ENCODE measurements at places on chromosomes 12 and 14.

- peak; percentile 52 for DNase-seq
These were observed 28.8 kb downstream of the HOXC4 start for GRCh38 chr12:54082397-54082892.

DNA sequence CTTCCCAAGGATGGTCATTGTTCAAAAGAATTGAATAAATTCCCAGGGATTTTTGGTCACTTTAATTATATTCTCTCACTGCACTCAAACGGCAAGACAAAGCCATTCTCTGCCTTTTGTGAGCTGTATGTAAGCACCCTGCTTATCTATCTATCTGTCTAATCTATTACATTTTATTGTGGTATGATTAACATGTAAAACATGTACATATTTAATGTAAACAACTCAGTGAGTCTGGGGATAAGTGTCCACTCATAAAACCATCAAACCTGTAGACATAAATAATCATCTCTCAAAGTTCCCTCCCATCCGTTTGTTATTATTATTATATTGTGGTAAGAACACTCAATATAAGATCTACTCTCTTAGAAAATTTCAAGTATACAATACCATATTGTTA, 167.1 kb downstream of the CAND1 start:
- no peak for DNase-seq

DNA sequence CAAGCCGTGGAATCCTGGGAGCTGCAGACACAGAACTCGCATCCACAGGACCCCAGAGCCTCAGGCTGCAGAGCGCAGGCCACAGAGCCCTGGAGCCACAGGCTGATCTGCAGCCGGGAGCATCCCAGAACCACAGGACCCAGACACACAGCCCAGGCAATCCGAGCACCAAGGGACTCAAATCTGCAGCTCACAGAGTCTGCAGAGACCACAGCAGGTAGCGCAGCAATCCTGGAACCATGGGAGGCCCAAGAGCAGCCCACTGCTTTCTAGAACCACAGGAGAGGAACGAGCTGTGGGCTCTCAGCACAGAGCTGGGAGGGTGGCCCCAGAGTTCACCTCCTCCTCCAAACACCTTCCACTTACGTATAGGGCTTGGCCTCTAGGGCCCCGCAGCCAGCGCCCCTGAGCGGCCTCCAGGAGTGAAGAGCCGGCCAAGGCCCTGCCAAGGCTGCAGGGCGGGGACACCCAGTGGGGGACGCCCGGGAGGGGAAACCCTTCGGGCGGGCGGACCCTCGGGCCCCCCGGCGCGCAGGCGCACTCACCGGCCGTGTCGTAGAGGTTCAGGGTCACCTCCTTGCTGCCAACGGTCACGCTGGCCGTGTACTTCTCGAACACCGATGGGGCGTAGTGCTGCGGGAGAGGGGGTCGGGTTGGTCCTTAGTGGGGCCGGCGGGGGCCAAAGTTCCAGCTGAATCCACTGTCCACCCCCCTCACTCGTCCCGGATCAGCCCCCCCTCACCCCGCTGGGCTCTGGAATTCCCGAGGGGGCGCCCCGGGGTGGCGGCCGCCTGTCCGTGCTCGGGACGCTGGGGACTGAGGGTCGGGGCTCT, 665 bp downstream of the RHOF start:
- DNase-seq = peak; percentile 75

- DNase-seq = no peak
These were observed 169.0 kb downstream of the PRIMA1 start for GRCh38 chr14:93619176-93619793.

DNA sequence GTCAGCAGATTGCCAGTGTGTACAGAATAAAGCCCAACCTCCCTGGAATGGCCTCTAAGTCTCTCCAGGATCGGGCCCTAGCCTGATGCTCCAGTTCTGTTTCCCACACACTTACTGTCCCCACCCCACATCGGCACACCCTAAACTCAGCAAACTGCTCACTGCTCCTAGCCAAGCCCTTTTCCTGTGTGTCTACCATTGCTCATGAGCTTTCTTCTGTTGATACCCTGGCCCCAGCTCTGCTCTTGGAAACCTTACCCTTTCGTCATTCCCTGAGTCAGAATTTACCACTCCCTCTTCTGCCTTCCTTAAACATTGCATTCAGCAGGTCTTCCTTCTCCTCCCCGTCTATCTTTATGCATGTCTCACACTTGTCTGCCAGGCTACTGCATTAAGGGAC, 158.9 kb downstream of the TMX1 start:
- no peak for DNase-seq

GRCh38 chr12:117427211-117427610, 65.8 kb upstream of the NOS1 start:
- no peak for DNase-seq

DNA sequence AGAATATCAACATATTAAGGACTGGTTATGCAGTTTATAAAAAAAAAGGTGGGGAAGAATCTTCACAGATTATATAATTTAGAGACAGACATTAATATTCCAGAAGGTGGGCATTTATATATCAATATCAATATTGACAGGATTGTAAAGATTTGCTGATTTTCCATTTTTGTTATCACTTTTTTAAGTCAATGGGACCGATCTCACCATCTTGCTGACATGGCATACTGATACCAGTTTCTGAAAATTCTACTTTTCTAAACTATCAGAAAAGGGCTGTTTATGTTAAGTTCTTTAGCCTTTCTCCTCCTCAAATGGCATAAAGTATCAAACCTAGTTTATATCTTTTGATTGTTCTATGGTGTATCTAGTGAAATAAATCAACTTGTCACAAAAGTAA, 344.1 kb upstream of the SOX5 start:
- DNase-seq = no peak

- no peak for DNase-seq
These were observed 34.7 kb downstream of the SPATA7 start for GRCh38 chr14:88420187-88420586.

DNA sequence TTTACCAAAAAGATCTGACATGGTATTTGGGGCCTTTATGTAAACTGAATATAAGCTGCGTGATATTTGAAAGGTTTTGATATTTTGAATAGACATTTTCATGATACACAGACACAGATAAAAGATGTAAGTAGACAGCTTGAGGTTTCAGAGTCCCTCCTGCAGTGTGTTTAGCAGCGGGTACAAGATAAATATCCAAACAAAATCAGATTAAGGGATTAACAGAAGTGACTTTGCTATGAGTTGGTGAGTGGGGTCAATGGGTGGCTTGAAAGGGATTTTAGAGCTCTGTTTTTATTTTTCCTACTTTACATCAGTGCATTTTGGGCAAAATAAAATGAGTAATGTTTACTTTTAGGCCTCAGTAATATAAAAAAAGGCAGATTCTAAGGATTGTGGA, 84.1 kb downstream of the IGF1 start:
- no peak for DNase-seq

GRCh38 chr14:53249059-53249458, 95.9 kb upstream of the DDHD1 start:
- no peak for DNase-seq

- DNase-seq = no peak
These were observed 122.8 kb downstream of the PRMT8 start for GRCh38 chr12:3613641-3614395.

DNA sequence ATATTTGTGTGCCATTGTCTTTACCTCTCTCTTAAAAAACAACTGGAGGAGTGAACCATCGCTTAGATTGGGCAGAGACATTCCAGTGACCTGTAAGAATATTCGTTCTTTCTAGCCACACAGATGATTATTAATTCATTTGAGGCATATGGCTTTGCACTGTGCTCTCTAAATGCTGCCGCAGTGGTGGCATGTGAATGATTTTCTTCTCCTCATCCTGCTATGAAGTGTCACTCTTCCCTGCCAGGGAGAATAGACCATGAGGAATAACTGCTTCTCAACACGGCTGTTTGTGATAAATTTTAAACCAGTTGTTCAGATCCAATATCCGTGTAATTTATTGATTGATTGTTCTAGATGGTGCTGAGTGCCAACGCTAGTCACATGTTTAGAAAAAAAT, 225.3 kb downstream of the CNTN1 start:
- no peak for DNase-seq

- DNase-seq = no peak
These were observed 7.8 kb downstream of the CKB start for GRCh38 chr14:103514596-103515421.

GRCh38 chr12:51865757-51866270, 17.3 kb upstream of the FIGNL2 start:
- DNase-seq = no peak

GRCh38 chr12:59040656-59041055, 120.4 kb upstream of the LRIG3 start:
- no peak for DNase-seq

- no peak for DNase-seq
These were observed 71.6 kb downstream of the ASCL1 start for GRCh38 chr12:103028881-103029639.

GRCh38 chr14:80403036-80403435, 191.7 kb upstream of the DIO2 start:
- no peak for DNase-seq

DNA sequence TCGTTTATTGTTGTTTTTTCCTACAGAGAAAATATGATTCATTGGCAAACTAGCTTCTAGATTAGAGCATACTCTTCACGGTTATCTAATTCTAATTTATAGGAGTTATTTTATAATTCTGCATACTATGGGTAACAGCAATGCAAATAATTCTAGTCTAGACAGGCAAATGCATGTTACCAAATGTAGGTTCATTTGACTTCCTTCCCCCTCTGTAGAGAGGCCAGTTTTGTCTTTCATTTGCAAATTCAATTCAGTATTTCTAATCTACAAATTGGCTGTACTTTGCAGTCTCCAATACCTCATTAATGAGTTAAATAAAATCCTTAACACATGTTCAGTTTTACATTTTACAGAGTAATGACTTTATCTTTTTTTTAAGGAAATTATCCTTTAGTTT, 4.2 kb downstream of the LGMN start:
- DNase-seq = no peak

DNA sequence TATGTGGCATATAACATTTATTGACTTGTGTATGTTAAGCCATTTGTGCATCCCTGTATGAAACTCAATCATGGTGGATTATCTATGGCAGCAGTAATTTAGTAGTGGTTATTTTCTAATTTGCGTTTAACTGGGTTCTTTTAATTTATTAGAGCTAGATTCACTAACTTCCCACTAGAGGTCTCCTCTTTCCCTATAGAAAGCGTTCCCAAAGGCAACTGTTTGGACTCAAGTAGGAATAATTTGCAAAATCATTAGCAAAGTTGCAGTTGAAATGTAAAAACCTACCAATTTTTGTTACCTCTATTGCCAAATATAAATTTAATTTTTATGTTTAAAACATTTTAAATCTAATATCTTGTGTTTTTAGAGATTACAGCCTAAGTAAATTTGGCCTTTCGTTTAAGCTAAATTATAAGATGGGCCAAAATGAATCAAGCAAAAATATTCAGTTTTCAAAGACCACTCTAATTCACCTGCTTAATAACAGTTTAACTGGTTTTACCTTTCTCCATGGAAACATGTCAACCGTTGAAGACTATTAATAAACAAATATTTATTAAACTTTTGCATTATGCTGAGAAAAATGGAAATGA, 6.0 kb downstream of the DMAC2L start:
- no peak for DNase-seq

- DNase-seq = no peak
These were observed 279.3 kb upstream of the FLRT2 start for GRCh38 chr14:85250414-85251189.

- no peak for DNase-seq
These were observed 228.6 kb downstream of the ZFP36L1 start for GRCh38 chr14:68564191-68564825.

DNA sequence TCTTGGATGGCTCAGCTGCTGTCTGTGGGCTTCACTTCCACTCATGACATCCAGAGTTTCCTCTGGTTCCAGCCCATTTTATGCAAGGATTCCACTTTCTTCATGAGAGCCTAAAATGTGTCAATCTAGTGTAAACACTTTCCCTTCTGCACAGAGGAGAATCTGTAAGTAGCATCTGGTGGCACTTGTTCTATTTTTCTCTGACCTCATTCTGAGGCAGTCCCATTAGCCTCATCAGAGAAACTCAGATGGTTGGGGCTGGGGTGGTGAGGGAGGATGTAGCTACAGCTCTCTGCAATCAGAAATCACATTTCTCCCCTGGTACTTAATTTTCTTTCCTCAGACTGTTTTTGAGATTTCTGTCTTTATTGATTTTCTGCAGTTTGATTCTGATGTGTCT, 81.6 kb downstream of the PRMT8 start:
- DNase-seq = no peak

DNA sequence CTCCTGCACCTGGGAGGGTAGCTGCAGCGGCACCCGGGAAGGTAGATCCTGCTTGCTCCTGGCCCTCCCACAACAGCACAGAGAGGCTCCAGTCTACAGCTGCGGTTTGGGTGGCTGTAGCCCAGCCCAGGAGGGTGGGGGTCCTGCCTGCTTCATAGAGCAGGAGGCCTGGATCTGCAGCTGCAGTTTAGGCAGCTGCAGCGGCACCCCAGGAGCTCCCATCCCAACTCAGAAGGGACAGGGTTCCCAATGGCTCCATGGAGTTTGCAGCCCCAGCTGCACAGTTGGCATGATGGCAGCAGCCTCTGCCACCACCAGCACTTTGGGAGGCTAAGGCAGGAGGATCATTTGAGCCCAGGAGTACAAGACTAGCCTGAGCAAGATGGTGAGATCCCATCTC, 38.5 kb downstream of the TIMELESS start:
- no peak for DNase-seq

- DNase-seq = no peak
These were observed 5.1 kb downstream of the IFI27 start for GRCh38 chr14:94115631-94116030.

GRCh38 chr12:69966409-69966808, 141.4 kb downstream of the MYRFL start:
- DNase-seq = no peak

Data from activated T-cell treated with anti-CD3 and anti-CD28 coated beads, Interleukin-2, amount 50 U/mL, for 24 hours (primary cell).